ENCODE measurements at places on chromosomes 5 and 9.

- DNase-seq: no peak
These were observed 169.7 kb upstream of the SMARCA2 start for GRCh38 chr9:1845425-1845824.

GRCh38 chr9:84521208-84521607, 148.3 kb upstream of the NTRK2 start:
- DNase-seq: no peak

DNA sequence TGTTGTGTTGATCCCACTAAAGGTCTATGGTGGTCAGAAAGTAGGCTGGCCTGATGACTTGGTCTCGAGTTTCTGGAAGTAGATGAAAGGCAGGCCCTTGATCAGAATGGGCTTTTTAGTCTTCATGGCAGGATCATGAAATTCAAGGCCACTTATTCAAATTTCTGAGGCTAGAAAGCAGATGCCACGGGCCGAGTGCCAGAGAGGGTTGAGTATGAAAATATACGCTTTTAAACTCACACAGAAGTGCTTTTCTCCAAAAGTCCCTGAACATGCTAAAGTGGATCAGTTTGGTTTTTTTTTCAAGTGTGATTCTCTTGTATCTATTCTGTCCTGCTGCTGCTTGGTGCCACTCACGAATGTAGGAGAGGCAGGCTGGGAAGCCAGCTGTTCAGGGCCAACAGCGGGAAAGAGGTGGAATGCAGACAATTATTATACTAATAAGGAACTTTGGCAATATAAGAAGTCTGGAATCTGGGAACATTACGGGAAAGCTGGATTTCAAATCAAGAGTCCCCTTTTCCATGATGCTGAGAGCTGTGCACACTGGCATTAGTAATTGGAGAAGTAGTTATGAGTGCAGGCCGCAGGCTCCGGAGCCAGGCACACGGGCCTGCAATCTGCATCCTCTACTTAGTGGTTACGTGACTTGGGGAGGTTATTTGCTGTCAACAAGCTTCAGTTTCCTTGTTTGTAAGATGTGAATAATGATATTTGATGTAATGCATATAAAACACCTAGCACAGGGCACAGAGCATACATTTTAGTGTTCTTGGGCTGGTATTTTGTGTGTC, 95.8 kb downstream of the LMNB1 start:
- no peak for DNase-seq

- DNase-seq: no peak
These were observed 38.3 kb downstream of the LRSAM1 start for GRCh38 chr9:127489471-127490115.

GRCh38 chr5:1247811-1248210, 22.6 kb downstream of the SLC6A18 start:
- DNase-seq: no peak

DNA sequence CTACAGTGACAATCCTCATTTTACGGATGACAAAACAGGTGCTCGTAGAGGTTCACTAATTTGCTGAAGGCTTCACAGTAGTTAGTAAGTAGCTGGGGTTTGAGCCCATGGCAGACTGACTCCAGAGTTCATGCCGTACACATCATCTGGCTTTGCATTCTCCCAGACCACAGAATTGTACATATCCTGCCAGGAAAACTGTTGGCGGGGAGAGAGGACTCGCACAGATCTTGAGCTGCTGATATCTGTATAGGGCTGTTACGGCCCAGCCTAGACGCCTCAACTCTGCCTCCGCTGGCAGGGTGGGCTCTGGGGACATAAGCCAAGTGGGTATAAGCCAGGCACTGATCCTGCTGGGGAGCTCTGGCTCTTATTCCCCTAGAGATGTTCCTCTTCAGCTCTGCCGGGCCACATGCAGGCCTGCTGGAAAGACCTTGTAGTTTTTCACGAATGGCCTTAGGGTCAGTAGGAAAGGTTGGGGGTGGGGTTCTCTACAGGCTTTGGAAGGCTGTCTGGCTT, 16.3 kb downstream of the LARP1 start:
- DNase-seq: peak; percentile 67

- no peak for DNase-seq
These were observed 14.6 kb downstream of the ANXA6 start for GRCh38 chr5:151142933-151143332.

DNA sequence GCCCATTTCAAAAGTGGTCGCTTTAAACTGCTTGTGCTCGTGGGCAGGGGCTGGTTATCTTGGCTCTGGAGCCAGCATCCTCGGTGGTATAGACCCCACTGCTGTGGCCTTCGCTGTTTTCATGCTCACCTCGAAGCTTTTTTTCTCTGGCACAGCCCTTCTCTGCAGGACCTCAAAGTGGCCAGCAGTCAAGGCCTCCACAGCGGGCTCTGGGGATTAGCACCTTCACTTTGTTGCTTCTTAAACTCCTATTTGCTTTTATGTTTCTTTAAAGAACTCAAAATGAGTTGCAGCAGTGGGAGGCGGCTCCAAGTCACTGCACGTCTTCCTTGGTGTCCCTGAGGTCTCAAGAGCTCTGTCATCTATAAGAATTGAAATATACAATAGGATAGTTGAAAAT, 165.1 kb downstream of the CACNA1B start:
- no peak for DNase-seq

GRCh38 chr5:75824323-75824722, 107.1 kb upstream of the POC5 start:
- no peak for DNase-seq

DNA sequence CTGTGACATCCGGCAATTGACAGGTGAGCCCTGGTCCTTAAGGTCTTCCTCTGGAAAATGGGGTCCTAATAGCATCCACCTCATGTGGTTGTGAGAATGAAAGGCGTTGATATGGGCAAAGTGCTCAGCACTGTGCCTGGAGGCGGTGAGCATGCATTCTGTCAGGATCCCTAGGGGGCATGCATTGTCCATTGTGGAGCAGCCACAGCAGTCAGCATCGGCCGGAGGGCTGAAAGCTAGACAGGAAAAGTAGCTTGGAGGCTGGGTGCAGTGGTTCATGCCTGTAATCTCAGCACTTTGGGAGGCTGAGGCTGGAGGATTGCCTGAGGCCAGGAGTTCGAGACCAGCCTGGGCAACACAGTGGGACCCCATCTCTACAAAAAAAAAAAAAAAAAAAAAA, 122.2 kb downstream of the LHX2 start:
- DNase-seq: no peak

GRCh38 chr5:107957051-107957450, 286.3 kb upstream of the EFNA5 start:
- DNase-seq: no peak

DNA sequence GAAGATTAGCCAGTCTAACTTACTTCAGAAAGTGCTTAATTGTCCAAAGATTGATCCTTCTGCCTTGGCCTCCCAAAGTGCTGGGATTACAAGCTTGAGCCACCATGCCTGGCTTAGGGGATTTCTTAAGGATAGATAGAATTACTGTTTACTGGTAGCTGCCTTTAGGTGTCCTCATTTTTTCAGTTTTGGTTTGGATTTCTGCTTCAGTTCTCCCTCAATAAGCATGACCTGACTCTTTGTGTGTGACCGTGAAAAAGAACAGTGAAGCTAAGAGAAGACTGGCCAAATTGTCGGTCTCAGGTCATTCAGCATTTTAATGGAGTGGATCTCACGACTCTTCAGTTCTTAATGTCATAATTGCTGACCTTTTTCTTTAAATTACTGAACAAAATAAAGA, 22.9 kb upstream of the CMYA5 start:
- no peak for DNase-seq

- no peak for DNase-seq
These were observed 32.9 kb upstream of the CDK20 start for GRCh38 chr9:88007291-88007650.

- no peak for DNase-seq
These were observed 5.3 kb upstream of the DNAJA1 start for GRCh38 chr9:33019797-33020196.

- DNase-seq: no peak
These were observed 3.1 kb downstream of the RASGEF1C start for GRCh38 chr5:180205916-180206315.

GRCh38 chr5:135977375-135977928, 22.7 kb upstream of the LECT2 start:
- DNase-seq: peak; percentile 6

GRCh38 chr9:100167176-100167575, 68.1 kb downstream of the INVS start:
- no peak for DNase-seq

GRCh38 chr9:115305543-115305942, 187.6 kb upstream of the TNC start:
- no peak for DNase-seq

GRCh38 chr9:38374847-38375571, 17.5 kb upstream of the ALDH1B1 start:
- no peak for DNase-seq

DNA sequence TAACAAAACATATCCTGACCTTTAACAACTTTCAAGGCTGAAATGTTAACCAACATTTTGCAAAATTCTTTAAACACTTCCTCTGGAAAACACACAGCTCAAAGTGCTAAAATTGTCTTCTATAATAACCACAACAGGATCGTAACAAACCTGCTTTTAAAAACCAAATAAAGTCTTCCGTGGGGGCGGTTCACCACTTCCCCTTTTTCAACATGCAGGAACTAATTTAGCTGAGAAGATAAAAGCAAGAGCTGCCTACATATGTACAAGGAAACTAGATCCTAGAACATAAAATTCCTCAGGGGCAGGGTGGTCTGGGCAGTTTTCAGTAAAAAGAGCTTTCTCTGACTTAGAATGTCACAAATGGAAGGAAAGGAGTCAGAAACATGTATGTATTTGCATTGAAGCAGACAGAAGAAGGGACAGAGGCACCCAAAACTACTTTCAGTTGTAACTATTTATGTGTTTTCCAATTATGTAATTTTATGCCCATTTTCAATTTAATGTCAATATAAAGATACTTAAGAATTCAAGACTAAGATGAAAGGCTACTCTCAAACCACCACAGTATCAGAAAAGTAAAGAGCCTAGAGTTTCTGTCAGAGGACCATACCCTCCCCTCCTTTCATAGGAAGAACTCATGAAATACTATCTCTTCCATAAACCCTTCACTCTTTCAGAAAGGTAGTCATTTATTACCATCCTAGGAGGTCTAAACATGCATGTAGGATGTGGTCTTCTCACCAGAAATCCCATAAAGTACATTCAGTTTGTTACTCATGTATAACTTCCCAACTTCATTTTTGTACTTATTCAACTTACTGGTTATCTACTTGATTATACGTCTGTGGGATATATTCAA, 185.9 kb upstream of the RASA1 start:
- no peak for DNase-seq
